ENCODE measurements at places on chromosomes 7 and 10.
A peak's percentile ranks its signal among the peaks of the same experiment; 100 is the strongest.

DNA sequence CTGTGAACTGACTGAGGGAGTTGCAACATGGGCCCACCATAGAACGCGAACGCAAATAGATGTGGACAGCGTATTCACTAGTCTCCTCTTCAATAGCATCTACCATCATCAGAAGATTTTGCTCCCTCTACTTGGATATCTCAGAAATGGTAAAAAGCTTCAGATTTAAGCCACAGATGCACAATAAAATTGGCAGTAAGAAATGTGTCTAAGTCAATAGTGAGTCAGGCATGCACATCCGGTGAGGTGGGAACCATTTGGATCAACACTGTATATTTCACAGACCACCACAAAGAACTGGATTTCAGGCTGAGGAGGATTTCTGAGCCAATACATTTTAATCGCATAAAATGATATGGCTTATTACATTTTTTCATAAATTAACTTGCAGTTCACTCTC lies 111.5 kb upstream of the ADAM12 start:
- DNase-seq, result no peak

DNA sequence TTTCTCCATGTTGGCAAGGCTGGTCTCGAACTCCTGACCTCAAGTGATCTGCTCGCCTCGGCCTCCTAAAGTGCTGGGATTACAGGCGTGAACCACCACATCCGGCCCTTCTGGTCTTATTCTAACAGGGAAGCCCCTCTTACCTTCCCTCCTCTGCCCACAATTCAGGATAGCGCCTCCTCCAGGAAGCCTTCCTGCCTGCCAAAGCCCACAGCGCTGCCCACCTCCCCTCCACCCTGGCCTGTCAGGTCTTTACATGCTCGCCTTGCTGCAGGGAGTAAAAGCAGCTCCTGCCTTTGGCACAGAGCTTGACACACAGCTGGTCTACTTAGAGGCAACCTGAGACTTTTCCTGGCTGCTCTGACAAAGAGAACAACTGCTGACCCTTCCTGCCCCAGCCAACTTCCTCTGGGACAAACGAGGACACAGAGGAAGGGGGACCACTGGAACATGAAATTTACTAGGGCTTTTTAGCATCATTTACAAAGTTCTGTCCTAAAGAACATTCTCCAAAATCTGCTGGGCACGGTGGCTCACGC lies 13.2 kb downstream of the MLXIPL start:
- DNase-seq, result no peak

- DNase-seq, result peak; percentile 48
Observed at GRCh38 chr10:131267814-131268095, 43.8 kb downstream of the TCERG1L start.

DNA sequence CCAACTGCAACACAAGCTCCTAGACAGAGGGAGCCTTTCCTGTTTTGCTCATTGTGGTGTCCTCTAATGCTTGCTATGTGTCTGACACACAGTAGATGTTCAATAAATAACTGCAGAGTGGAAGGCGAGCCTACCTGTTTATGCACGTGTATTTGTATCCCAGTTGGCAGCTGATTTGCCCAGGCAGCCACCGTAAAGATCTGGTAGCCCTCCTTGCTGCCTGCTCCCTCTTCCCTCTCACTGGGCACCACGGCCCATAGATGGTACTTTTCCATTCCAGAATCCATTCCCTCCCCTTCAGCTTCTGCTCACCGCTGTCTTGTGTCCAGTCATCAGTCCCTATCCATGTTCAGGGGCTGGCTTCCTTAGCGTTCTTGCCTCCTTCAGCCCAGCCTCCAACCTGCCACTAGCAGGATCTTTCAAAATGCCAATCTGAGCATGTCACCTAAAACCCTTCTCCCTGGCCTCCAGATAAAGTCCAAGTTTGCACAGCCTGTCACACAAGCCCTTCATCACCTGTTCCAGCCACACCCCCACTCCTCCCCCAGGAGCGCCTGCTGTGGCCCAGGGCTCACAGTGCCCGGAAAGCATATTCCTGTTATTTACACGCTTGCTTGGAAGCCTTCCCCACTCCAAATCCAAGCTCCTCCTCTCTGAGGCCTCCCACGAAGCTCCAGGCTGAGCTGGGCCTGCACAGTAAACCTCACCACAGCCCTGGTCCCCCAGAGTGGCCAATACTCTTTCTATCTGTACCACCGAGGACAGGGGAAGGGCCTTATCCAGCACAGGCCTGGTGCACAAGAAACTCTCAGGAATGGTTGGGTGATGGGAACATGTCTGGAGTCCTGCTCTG lies 21.0 kb downstream of the ZCCHC24 start:
- no peak for DNase-seq

DNA sequence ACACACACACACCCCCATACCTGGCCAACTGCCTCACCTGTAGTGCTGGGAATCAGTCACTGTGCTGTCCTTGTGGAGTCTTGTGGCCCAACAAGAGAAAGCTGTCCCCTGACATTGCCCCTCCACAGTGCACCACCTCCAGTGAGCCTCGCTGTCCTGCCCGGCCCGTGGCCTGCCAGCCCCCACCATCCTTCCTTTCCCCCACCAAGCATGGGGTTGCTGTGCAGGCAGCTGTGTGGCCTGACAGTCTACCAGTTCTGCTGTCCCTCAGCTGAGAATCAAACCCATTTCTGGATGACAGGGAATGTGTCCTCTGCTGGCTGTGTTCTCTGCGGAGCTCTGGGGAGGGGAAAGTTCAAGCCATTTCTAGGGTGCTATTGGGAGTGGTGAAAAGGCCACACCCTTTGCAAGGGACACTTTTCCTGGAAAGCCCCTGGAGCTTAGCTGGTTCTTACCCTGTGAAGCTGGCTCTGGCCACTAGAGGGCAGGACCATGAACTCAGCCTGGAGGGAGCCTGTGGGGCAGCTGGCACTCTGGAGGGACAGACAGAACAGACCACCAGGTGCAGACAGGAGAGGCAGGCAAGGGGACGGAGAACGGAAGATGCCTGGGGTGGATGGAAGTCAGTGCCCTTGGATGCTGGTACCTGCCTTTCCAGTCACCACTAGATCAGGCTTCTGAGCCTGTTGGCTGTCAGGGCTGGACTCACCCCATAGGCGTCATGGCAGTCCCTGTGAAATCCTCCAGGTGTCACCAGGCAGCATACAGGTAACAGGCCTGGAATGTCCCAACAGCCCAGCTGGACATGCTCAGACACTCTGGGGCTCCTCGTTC lies 10.5 kb upstream of the MTPAP start:
- DNase-seq, result no peak

DNA sequence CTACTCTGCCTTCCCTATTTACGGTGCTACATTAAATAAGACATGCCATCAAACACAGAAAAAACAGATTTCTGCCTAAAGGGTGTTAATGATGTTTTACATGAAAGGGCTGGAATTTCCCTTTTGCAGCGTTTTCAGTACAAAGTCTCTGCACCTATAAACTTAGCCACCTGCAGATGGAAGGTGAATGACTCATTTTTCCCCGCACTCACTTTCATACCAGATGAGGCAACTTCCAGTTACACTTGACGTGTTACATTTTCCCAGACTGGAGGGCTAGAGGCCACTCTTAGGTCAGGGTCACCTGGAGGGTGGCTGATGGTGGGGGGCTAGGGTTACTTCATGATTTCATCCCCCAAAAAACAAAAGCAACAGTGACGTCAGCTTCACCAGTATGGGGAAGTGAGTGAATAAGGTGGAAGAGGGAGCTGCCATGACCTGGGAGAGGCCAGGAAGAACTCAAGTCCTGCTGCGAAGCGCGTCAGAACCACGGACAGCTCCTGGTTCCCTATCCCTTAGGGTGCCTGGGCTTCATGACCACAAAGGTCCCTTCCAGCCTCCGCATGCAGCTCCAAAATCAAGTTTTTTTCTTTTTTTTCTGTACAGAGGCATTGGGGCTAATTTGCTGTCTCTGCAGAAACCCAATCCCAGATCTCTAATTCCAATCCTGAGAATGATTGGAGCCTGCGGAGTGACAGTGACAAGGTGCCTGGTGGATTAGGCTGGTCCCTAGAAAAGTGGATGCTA lies 94.0 kb downstream of the ADARB2 start:
- no peak for DNase-seq

GRCh38 chr7:52962402-52963076 lies 72.9 kb upstream of the POM121L12 start:
- no peak for DNase-seq

- DNase-seq, result no peak
Observed at GRCh38 chr7:115618676-115619075, 411.9 kb downstream of the TFEC start.

- DNase-seq, result no peak
Observed at GRCh38 chr7:156397249-156397648, 243.3 kb upstream of the RNF32 start.

DNA sequence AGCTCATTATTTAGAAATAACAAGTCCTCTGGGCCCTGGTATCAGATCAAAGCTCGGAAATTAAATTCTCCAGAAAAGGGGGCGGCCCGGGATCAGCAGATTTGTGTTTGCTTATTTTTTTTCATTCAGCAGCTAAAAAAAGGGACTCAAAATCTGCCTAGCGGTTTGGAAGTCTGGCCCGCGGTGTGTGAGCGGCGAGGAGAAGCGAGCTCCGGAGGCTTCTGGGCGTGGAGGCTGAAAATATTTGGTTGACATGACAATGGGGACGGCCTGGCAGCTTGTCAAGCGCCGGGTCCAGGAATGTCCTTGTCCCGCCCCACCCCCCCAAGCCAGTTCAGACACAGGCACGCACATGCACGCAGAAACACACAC lies 43.4 kb downstream of the FOXL3 start:
- DNase-seq, result peak; percentile 91

DNA sequence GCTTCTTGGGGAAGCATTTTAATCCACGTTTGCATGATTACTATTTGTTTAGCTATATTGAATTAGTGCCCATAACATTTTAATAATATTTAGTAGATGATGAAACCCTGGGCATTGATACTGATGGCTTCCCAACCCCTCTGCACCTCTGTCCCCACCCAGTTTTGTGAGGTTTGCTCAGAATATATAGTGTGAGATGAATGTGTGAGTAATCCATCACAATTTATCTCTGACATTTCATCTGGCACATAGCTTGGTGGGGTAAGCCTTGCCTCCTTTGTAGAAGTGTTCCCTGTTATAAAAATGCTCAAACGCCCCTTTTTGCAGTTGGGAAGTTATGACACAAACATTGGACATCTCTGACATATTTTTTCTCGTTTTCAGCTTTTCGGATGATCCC lies 104.2 kb downstream of the WNT2 start:
- DNase-seq, result no peak

GRCh38 chr7:33986951-33987947 lies 81.9 kb downstream of the BMPER start:
- no peak for DNase-seq

DNA sequence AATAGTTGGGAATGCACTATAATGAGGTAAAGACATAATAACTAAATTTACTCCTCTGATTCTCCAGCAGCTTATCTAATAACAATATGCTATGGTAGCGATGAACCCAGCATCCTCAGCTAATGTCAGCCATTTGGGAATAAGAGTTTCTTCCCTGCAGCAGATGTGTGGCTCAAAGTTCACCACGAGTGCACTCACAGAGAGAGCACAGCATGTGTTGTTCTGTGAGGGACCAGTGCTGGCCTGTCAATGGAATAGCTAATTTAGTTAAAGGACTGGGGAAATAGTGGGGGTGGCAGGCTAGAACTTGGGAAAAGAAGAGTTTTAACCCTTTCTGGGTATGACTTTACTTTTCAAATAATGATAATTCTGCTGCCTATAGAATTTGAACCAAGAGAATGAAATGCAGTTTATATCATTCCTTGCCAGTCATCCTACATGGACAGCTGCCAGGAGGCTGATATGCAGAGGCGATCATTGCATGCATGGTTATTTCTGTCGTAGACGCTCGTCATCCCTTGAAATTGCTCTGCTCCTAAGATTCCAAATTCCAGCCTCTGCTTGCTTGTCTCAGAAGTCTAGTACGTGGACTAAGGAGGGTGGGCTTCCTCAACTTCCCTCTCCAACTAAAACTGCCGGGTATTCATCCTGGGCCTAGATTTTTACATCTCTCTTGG lies 355.6 kb downstream of the RNLS start:
- DNase-seq, result no peak

DNA sequence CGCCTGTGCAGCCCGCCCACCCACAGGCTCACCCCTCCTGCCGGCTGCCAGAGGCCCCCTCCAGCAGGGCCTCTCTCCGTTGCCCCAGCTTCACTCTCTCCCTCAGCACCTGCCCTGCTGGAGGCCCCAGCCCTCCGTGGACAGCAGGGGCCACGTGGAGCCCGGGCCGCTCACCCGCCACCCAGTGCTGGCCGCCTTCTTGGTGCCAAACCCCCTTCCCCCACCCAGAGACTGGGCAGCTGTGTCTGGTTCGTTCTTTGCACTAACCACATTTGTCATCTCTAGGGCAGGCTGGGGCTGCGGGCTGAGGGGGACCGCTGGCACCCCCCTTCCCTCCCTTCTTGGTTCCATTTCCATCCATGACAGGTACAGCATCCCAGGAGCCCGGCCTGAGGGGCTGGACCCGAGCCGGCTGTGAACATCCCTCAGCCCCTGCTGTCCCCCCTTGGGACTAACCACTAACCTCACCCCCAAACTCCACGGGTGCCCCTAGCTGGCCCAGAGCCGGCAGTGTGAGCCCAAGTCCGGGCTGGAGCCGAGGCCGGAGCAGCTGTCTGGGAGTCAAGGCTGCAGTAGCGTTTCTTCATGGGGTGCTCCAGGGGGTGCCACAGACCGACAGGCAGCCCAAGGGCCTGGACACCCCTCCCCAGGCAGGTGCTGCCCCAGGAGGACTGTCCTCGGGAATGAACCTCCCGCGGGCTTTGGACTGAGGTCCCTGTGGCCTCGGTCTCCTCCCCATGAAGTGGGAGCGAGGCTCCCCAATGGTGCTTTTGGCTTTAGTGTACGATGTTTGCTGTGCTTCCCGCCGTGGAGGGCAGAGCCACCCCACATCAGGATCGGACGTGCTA lies 25.5 kb upstream of the AMZ1 start:
- no peak for DNase-seq

DNA sequence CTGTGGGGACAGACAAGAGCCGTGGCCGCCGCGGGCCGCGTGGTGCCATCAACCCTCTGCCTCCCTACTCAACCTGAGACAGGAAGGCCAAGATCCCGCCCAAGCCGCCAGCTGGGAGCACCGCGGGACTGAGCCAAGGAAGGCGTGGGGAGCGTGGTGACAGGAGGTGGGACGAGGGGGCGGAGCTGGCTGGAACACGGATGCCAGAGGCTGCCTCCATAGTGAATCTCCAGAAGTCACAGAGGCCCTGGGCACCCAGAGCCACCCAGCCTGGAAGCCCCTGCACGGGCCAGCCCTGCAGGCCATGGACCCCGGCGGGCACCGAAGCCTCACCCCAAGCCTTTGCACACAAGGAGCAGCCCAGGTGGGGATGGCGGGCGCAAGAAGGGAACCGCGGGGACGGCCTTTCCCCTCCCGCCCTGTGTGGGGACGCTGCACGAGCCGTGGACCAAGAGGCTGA lies 18.1 kb upstream of the DPYSL4 start:
- DNase-seq, result no peak

DNA sequence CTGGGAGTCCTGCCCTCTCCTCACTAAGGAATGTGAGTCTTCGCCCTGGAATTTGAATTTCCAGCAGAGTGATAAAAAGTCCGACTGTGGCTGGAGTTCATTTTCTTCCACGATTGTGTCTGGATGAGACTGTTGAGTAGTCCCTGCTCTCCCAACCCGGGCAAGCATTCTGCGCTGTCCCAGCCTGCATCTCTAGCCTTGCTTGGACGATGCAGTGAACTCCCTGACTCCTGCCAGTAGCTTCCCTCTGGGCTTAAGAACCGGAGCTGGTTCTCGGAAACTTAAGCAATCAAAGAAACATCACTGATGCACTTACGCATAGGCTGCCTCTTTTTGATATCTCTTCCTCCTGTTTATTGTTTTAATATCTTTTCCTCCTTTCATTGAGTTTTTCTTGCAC lies 116.0 kb upstream of the FZD8 start:
- no peak for DNase-seq

- DNase-seq, result no peak
Observed at GRCh38 chr10:6416892-6417512, 163.1 kb downstream of the PRKCQ start.

Measured in left forelimb (tissue), 1 donor.